NCI-H460 (cell line): ENCODE measurements at places on chromosomes 3 and 15. TPM values are rescaled to one million over a fixed set of nuclear protein-coding genes. Genes with fewer than 3 reads are reported as not detected.

SH3BP5 gene
- 5.2 and 5.6 TPM in 2 replicates for total RNA-seq

TICRR gene
- 5.2 and 5.9 TPM in 2 replicates for total RNA-seq

LYZL4 gene
- not detected in 2 replicates for total RNA-seq

CADM2 gene
- total RNA-seq, result 20.9 and 25.0 TPM in 2 replicates

PAQR9 gene
- total RNA-seq, result 0.29 and 0.47 TPM in 2 replicates

CDC25A gene
- 10.3 and 12.6 TPM in 2 replicates for total RNA-seq

POLQ gene
- 4.0 and 5.8 TPM in 2 replicates for total RNA-seq

EFHB gene
- total RNA-seq, result 0.35 and 0.72 TPM in 2 replicates

- no peak for DNase-seq
Measured at GRCh38 chr3:73610493-73610892, 14.2 kb downstream of the PDZRN3 start.

DNA sequence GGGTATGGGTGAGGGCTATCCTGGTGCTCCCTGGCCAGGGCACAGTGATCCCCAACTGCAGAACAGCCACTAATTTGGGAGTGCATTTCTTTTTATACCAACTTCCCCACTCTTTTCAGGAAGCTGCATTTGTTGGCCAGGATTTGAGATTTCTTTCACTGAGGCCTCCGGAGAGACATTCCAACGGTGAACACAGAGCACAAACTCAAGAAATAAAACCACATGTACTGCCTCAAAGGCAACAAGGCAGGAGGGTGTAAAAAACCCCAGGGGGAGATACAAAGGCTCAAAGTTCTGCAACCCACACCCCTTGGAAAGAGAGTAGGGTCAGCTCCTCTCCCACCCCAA, 65.3 kb downstream of the CPN2 start:
- DNase-seq, result no peak

- DNase-seq, result no peak
Measured at GRCh38 chr3:173841334-173841733, 443.8 kb downstream of the NLGN1 start.

- DNase-seq, result no peak
Measured at GRCh38 chr3:125035217-125035616, 20.6 kb downstream of the HEG1 start.

GRCh38 chr3:134721214-134721613, 70.4 kb upstream of the KY start:
- DNase-seq, result no peak

DNA sequence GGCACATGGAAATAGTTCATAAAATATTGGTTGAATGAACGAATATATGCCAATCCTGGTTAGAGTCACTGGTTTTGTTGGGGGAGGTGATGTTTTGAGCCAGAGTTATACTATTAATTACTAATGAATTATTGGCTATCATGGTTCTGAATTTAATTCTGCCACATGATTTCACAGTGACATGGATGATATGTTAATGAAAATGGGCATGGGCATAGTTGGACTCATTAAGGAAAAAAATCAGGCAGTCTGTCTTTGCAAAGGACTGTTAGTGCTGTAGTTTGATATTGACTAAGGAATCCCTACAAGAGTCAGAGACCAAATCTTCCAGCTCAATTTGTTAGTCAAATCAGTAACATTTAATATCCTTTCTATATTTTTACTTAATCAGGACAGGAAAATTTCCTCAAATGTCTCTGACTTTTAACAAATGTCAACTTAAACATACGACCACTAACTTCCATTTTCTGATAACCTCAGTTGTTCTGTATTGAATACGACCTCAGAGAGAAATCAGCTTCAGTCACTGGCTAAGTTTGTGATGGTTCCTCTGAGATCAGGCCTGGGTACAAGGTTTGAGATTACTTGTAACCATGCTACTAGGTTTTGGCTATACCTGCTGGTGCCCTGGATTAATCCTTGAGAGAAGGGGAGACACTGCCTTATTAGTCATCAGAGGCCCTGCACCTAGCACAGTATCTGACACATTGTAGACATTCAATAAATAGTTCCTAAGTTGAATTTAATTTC, 13.3 kb downstream of the NFKBIZ start:
- DNase-seq, result no peak

GRCh38 chr15:39587731-39588530, 7.1 kb downstream of the THBS1 start:
- no peak for DNase-seq

- DNase-seq, result no peak
Measured at GRCh38 chr3:56819016-56819809, 17.5 kb upstream of the ARHGEF3 start.

- DNase-seq, result no peak
Measured at GRCh38 chr3:135100366-135100765, 305.3 kb downstream of the EPHB1 start.

DNA sequence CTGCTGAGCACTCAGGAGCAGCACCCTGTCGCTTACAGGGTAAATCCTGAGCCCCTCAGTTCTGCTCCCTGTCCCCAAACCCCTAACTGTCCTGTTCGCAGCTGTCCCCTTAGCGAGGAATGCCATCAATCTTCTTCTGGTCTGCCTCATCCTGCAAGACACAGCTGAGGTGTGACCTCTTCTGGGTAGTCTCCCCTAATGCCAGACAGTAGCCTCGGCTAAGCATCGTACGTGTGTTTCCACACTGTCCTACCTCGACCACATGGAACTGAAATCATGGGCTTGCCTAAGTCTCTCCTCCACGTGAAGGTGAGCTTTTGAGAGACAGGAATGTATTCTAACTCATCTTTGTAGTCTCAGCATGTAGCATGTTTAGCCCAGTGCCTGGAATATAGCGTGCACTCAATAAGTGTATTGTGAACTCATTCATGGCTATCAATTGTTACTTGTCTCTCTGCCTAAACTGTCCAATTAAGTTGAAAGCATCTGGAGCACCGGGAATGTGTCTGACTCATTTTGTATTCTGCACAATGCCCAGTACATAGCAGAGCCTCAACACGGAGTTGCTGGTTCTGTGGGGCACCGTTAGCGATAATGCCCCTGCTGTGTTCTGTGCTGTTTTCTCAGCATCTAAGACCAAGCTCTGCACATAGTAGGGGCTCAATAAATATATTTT, 90.2 kb downstream of the HES1 start:
- no peak for DNase-seq

GRCh38 chr3:71468311-71469137, 115.0 kb downstream of the FOXP1 start:
- no peak for DNase-seq
